ENCODE measurements at places on chromosomes 2 and 18. TPM values are rescaled to one million over a fixed set of nuclear protein-coding genes. Genes with fewer than 3 reads are reported as not detected.

CNDP1 gene
- total RNA-seq, result not detected

TYW5 gene
- total RNA-seq, result 11.1 TPM

- DNase-seq, result no peak
Measured at GRCh38 chr2:205643391-205643885, 38.9 kb upstream of the NRP2 start.

GRCh38 chr2:37855283-37856041, 69.6 kb upstream of the RMDN2 start:
- no peak for DNase-seq

TPGS2 gene
- 40.9 TPM for total RNA-seq

KCNS3 gene
- total RNA-seq, result 0.84 TPM

DTNA gene
- not detected for total RNA-seq

REG3A gene
- total RNA-seq, result not detected

DNA sequence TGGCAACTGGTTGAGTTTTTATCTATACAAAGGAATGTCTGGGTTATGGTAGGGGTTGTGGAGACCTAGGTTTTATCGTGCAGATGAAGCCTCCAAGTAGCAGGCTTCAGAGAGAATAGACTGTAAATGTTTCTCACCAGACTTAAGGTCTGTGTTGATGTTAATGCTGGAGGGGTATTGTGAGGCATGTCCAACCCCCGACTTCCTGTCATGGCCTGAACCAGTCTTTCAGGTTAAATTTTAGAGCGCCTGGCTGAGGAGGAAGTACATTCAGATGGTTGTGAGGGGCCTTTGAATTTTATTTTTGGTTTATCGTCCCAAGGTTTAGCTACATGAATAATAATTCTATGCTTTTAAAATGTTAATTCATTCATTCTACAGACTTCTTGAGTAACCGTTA, 435.1 kb downstream of the DLGAP1 start:
- no peak for DNase-seq

DNA sequence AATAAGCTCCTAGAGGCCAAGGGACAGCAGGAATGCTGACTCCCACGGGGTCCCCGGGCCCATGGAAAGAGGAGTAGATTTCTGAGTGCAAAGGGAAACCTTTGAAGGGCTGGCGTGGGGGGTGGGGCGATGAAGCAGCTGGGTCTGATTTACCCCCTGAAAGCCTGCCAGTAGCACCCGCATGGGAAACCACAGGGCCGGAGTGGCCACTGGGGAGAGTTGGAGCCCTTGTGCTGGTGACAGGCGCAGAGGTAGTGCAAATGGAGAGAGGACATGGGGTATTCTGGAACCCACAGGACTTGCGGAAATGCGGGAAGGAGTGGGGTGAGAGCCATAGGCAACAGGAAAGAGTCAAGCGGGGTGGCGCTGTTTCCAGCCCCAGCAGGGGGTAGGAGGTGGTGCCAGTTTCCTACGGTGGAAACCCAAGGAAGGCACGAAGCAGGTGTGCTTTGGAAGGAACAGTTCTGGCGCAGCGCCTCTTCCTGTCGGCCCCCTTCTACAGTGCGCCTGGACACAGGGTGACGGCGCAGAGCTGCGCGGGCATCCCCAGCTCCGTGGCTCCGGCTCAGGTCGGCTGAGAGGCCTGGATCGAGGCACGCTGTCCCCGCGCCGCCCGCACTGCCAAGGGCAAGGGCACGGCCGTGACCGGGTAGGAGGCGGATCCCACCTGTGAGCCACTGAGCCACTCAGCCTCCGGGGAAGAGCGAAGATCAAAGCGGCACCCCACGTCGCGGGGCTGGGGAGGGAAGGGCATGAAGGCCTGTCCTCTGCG, 149.0 kb upstream of the GLI2 start:
- DNase-seq, result no peak

VWA3B gene
- total RNA-seq, result not detected

GRCh38 chr2:128169933-128170709, 79.1 kb downstream of the UGGT1 start:
- DNase-seq, result no peak

DNA sequence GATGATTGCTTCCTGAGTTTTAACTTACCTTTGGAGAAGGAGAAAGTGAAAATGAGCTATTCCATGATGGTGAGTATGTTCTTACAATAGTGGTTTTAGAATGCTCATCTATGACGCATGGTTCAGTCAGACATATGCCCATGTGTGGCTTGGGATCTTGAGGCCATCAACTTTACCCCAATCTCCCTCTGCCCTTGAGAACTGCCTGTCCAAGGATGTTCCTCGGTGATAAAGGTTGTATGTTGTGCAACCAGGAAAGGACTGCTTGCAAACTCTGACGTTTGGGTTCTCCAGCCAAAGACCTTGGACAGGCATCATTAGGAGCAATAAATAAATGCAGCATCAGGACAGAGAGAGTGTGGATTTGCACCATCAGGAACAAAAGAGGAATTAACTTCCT, 165.0 kb downstream of the ZEB2 start:
- DNase-seq, result peak; percentile 30

- no peak for DNase-seq
Measured at GRCh38 chr2:239607517-239608191, 206.8 kb upstream of the HDAC4 start.

SERPINB13 gene
- not detected for total RNA-seq

ABHD1 gene
- total RNA-seq, result not detected

DNA sequence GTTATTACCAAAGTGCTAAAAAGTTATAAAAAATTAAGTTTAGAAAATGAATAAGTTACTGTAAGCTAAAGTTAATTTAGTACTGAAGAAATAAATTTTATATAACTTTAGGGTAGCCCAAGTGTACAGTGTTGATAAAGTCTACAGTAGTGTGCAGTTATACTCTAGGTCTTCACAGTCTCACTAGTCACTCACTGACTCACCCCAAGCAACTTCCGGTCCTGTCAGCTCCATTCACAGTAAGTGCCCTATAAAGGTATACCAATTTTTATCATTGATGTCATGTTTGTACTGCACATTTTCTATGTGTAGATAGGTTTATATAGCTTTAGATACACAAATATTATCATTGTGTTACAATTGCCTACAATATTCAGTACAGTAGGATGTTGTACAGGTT, 518.3 kb upstream of the PIK3C3 start:
- peak; percentile 44 for DNase-seq

DNA sequence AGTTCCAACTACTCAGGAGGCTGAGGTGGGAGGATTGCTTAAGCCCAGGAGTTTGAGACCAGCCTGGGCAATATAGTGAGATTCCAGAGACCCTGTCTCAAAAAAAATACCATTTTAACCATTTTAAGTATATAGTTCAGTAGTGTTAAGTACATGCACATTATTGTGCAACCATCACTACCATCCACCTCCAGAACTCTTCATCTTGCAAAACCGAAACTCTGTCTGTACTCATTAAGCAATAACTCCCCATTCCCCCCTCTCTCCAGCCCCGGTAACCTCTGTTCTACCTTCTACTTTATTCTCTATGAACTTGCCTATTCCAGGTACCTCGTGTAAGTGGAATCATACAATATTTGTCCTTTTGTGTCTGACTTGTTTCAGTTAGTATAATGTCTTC, 86.4 kb downstream of the GFPT1 start:
- peak; percentile 68 for DNase-seq

DNA sequence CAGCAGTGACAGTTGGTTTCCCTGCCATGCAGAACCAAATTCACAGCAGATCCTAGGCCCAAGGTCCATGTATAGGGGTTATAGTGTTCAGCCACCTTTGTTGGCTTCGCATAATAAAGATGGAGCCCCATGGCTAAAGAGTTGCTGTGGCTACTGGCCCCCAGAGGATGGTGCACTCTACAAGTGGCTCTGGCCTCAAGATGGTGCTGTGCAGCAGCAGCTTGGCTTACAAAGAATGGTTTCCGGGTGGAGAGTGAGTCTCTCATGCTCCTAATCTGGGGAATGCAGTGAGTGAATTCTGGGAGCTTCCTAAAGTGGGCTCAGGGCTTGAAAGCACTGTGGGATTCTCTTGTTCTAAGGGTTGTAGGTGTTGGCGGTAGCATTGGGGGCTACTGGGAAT, 1199.7 kb downstream of the CNTNAP5 start:
- DNase-seq, result no peak

DTNB gene
- 26.3 TPM for total RNA-seq

- DNase-seq, result peak; percentile 65
Measured at GRCh38 chr2:157336137-157337010, 10.8 kb upstream of the ERMN start.

- DNase-seq, result peak; percentile 38
Measured at GRCh38 chr18:44700652-44701051, 20.0 kb downstream of the SETBP1 start.

DNA sequence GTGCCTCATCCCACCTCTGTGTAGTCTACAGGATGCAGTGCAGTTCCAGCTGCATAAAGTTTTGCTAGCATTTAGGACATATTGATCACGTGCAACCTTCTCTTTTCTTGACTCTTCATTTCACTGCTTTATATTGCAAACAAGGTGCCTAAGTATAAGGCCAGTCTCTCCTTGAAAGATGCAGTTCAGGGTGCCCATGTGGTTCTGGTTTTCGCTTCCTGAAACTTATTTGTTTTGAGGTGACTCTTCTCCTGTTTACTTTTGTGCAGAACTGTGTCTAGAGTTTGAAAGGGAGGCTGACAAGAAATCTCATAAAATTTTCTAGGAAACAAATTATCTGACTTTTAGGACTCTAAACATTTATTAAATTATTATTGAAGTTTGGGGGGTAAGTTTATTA, 189.9 kb downstream of the UBE2E3 start:
- DNase-seq, result no peak

MRPL53 gene
- total RNA-seq, result 115 TPM

GRCh38 chr2:38294597-38294996, 82.5 kb downstream of the ATL2 start:
- DNase-seq, result no peak

RBM44 gene
- 0.23 TPM for total RNA-seq

GRCh38 chr2:181655519-181655918, 1.4 kb downstream of the CERKL start:
- no peak for DNase-seq

IAH1 gene
- 82.3 TPM for total RNA-seq

GRCh38 chr2:216539791-216540241, 41.2 kb downstream of the RPL37A start:
- DNase-seq, result peak; percentile 95

- DNase-seq, result no peak
Measured at GRCh38 chr2:182548031-182548950, 121.5 kb upstream of the PDE1A start.

SPRED2 gene
- total RNA-seq, result 38.6 TPM

PLA2R1 gene
- 7.5 TPM for total RNA-seq

- DNase-seq, result no peak
Measured at GRCh38 chr18:41820784-41821183, 134.2 kb upstream of the PIK3C3 start.

DNA sequence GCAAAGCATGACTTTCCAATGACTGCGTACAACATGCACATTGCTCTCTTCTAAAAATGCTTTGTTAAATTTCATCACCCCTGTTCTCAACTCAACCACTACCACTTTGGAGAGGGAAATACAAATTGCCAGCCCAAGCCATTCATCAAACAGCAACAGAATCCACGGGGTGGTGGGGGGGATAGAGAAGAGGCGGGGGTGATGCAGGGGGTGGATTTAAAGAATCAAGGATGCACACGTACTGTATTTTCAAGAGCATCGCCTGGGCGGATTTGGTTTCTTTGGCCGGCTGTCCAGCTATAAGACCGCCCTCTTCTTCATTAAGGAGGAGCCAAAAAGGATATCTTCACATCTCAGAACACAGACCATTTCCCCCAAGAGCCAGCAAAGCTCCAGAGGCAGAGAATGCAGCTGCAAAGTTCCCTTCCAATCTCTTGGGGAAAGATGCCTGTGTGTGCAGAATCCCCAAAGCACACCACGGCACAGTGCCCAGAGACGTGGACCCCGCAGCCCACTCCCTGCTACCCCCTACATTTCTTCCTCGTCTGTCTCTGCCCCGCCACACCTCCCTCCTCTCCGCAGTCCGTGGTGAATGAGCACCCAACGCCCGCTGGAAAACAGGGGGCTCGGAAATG, 977 bp downstream of the SLC8A1 start:
- DNase-seq, result peak; percentile 34

GRCh38 chr2:54651291-54651690, 72.2 kb upstream of the EML6 start:
- no peak for DNase-seq

GRCh38 chr2:8296306-8296705, 385.6 kb upstream of the ID2 start:
- DNase-seq, result no peak

GRCh38 chr2:196171946-196172345, 568 bp upstream of the STK17B start:
- no peak for DNase-seq

All from MCF 10A (cell line).